HCT116 (cell line): ENCODE measurements at places on chromosomes 4 and X.

GRCh38 chr4:52950226-52950625 is 88.1 kb downstream of the RASL11B start:
- no peak for DNase-seq

DNA sequence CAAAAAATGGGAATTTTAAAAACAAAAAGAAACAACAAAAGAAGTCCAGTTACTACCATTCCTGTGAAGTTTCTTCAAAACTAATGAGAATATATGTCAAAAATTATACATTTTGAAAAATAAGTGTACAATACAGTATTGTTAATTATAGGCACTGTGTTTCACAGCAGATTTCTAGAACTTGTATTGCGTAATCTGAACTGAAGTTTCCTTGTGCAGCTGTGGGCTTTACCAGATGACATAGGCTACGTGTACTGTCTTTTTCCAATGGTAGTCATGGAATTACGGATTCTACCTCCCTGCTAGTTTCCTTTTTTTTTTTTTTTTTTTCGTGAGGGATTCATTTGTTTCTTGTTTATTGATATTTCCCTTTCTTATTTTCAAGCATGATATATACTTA is 113.8 kb upstream of the GABRA2 start:
- DNase-seq, result no peak

DNA sequence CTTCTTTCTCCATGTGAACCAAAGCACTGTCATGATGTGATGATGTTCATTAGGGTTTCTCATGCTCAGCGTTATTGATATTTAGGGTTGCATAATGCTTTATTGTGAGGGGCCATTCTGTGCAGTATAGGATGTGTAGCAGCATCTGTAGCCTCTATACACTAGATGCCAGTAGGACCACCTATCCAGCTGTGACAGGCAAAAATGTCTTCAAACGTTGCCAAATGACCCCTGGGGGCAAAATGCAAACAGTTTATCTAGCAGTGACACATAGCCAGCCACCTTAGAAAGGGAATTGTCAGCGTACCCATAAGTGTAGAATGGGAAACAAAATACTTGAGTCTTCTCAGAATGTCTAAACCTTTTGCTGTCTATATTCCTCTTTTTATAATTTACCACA is 18.8 kb downstream of the NFKB1 start:
- DNase-seq, result no peak

GRCh38 chr4:35559559-35560365 is 684.6 kb downstream of the ARAP2 start:
- DNase-seq, result peak; percentile 10

GRCh38 chrX:123172869-123173268 is 11.2 kb upstream of the GRIA3 start:
- DNase-seq, result no peak

DNA sequence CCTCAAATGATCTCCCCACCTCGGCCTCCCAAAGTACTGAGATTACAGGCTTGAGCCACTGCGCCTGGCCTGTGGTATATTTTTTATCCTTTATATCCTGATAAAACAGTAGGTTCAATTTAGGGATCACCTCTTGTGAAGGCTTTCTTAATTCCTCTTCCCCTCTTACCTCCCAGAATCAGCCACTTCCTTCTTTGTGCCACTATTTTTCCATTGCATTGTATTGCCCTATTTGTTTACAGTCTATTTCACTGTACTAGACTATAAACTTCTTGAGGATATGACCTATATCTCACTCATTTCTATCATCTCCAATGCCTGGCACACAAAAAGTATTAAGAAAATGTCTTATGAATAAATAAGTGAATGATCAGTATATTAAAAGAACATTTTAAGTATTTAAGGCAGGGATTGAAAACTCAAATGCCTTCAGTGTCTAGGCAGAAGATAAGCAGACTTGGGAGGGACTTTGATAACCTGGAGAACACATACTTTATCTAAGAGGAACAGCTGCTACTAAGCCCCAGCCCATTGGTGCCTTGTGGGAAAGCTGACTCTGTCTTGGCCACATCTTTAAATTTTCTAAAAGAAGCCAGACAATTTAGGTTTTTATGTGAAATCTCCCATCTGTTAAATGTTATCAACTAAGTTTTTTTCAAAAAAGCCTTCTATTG is 82.3 kb upstream of the OGT start:
- DNase-seq, result no peak

GRCh38 chr4:75939890-75940691 is 722 bp downstream of the NAAA start:
- peak; percentile 36 for DNase-seq

- DNase-seq, result no peak
Measured at GRCh38 chr4:54493862-54494261, 163.9 kb upstream of the KIT start.

GRCh38 chr4:139315221-139315675 is 13.0 kb upstream of the NDUFC1 start:
- DNase-seq, result no peak

DNA sequence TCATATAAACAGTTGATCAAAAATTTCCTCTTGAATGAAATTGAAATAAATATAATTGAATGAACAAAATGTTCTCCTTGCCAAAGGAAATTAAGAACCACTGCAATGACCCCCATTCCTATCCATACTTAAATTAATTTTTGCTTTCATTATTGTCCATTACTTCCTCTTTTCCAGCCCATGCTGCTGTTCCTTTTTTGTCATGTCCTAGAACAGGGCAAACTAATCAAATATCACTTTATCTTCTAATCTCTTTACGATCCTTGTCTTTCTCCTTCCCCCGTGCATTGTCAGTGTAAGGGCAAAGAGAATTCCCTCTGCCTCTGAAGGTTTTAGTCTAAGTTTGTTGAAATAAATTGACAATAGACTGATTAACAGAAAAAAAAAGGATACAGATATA is 203.0 kb downstream of the CENPC start:
- DNase-seq, result no peak

DNA sequence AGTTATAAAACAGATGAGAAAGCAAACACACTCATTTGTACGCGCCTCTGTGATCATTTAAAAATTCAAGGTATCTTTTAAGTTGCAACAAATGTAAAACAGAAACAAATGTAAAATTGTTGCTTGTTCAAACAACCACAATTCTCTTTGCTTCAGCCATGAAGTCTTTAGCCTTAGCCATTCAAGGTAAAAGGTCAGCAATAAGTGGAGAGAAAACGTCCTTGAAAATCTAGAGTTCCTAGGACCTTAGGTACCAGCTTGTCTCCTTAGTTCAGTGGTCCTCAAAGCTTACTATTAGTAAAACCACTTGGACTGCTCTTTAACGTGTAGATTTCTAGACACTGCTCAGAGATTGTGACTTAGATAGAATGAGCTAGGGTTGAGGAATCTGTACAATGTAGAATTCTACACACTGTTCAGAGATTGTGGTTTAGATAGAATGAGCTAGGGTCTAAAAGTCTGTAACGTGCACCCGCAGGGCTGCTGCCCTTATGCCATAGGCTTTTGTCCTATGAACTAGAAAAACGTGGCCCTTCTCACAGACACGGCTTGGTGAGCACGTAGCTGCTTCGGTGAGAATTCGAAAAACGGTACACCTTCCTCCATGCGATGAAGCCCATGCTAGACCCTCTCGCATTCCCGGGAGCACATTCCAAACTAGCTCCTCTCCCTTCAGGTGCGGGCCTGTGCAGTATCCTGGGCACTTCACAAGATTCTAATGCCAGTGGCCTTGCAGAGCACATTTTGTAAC is 1.7 kb downstream of the PLAC8 start:
- DNase-seq, result no peak

GRCh38 chrX:141652286-141652685 is 46.3 kb downstream of the SPANXD start:
- DNase-seq, result no peak

DNA sequence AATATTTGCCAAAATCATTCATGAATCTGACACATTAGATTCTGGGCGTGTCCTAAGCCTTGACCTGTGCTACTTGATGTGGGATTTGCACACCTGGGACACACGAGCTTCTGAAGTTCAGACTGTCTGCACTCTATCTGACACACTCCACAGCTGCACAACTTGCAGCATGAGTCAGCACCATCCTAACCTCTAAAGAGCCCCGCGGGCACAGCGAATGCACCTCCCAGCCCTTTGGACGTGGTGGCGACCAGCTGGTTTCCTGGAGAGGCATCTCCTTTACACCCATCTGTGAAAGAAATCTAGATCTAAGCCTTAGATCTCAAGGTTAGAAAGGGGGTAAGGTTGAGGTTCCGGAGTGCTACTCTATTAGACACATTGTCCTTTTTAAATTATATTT is 69.2 kb downstream of the SORBS2 start:
- no peak for DNase-seq

- DNase-seq, result no peak
Measured at GRCh38 chr4:37268319-37268718, 23.8 kb downstream of the NWD2 start.

- no peak for DNase-seq
Measured at GRCh38 chr4:120915336-120915735, 7.2 kb downstream of the PRDM5 start.

DNA sequence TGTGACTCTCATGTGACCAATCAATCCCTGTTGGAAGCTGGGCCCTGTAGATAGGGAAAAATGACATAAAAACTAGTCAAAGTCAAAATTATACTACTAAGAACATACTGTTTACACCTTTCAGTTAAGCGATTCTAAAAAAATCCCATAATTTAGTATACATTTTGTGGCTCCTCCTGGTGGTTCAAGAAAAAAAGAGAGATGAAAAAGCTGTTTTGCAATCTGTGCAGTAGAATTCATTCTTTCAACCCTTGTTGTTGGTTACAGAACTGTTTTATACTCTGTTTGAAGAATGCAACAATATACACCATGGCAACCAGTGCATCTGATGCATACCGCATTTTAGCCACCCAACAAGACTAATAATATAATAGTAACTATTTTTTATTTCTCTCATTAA is 66.8 kb upstream of the ANK2 start:
- DNase-seq, result no peak

GRCh38 chrX:72392816-72393800 is 87.4 kb upstream of the CITED1 start:
- no peak for DNase-seq

DNA sequence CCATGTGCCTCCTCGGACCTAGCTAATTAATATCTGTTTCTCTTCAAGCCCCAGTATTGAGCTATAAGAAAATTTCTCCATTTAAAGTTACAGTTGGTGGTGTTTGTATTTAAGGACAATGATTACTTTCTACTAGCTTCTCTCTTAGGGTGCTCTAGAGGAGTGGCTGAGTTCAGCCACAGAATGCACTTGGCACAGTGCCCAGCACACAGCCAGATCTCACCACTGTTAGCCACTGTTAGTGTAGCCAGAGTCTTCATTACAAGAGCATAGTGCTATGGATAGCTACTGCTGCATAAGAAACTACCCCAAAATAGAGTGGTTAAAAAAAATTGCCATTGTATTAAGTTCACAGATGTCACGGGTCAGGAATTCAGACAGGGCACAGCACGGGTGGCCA is 421.3 kb downstream of the BCOR start:
- DNase-seq, result no peak

DNA sequence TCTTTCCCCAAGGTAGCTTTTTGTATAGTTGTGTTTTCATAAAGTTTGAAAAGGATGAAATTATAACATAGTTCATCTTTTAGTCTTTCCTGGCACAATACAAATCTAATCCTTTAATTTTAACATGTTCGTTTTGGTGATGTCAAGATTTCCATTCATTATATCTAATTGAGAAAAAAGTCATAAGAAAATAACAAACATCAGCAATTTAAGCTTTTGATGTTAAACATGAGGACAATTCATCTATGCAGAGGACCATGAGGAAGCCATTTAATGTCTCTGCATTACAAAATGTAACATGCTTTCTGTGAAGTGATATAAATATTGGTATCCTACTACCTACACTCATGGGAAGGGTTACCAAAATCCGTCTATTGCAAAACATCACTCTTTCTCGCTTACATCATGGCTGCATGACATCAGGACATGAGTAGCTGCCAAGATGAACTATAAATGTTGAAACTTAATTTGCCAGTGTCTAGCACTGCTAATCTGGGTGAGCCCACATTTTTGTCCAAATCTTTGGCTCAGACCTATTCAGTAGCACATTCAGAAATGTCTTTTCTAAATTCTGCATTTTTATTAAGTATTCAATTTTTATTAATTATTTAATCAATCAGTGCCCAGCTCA is 9.5 kb downstream of the EPGN start:
- no peak for DNase-seq

- no peak for DNase-seq
Measured at GRCh38 chr4:39415678-39416283, 9.1 kb downstream of the KLB start.

- peak; percentile 63 for DNase-seq
Measured at GRCh38 chr4:163063891-163064290, 102.8 kb downstream of the NAF1 start.

- no peak for DNase-seq
Measured at GRCh38 chr4:12692815-12693214, 791.3 kb downstream of the RAB28 start.

- no peak for DNase-seq
Measured at GRCh38 chr4:155587766-155588165, 78.9 kb upstream of the GUCY1A1 start.

DNA sequence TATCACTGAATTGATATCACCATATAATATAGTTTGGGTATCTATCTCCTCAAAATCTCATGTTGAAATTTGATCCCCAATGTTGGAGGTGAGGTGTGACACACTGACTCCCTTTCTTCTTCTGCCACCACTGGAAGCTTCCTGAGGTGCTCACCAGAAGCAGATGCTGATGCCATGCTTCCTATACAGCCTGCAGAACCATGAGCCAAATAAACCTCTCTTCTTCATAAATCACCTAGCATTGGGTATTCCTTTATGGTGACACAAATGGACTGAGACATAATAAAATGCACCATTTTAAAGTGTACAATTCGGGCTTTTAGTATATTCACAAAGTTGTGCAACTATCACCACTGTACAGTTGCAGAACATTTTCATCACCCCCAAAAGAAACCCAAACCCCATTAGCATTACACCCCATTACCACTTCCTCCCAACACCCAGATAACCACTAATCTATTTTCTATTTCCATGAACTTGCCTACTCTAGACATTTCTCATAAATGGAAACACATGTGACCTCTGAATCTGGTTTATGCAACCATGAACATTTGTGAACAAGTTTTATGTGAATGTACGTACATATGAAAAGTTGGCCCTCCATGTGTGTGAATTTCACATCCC is 148.9 kb downstream of the OPHN1 start:
- DNase-seq, result no peak

DNA sequence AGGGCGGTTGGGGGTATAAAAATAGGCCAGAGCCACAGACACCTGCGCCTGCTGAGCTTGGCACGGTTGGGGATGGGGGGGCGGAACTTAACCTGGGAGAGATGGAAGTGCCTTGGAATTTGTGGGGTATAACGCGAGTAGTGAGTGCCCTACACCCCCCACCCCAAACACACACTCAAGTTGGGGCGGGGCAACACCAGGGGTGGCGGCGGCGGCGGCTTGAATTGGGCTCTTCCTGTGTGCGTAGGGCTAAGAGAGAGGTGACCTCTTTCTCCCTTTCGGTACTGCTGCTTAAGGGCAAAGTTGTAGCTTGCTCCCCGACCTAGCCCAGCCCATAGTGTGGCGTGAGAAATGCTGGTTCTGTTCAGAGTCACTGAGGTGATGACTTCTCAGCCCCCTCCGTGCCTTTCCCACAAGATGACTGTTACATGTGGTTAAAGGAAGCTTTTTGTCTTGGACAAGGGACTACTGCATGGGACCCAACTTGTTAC is 839 bp downstream of the STK26 start:
- no peak for DNase-seq

GRCh38 chr4:55079451-55080173 is 45.8 kb downstream of the KDR start:
- DNase-seq, result no peak
